Stimulated activated CD4-positive, alpha-beta T cell treated with anti-CD3 and anti-CD28 coated beads, Interleukin-2, amount 100 ng/mL, for 48 hours (primary cell): ENCODE measurements at places on chromosomes 1 and 21.

GRCh38 chr1:87370544-87370943 is 41.9 kb downstream of the LMO4 start:
- DNase-seq, result no peak

DNA sequence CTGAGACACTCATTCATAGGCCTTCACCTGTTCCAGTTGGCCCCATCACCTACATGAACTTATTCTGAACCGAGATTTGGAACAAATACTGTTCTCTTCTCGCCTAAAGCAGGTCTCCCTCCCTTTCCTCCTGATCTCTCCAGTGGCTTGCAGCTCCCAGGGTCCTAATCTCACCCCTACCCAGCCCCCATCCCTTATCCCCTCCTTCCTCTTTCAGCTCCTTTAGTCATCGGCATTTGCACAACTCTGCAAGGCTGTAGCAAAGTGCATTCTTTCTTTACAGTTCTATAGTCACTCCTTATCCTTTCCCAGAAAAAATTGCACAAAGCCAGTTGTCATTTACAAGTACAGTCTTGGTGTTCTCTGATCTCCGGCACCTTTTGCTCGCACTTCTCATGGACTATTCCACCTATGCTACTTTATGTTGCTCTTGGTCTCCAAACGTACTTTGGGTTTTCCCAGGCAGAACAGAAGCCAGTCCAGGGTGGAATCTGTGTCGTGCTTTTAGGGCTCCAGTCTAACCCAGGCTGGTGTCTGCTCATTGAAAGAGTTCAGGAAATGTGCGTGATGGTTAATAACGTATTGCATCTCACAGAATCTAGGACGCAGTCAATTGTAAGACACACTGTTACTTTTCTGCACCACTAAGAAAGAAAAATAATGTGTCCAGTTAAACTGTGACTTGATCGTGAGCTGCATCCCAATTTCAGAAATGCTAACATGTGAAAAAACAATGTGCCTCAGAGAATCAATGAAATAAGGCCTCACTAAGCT is 965 bp downstream of the ABCA4 start:
- DNase-seq, result no peak

- DNase-seq, result peak; percentile 6
These were observed 34.9 kb downstream of the CENPF start for GRCh38 chr1:214637722-214638458.

GRCh38 chr1:87688136-87688535 is 359.5 kb downstream of the LMO4 start:
- DNase-seq, result no peak

DNA sequence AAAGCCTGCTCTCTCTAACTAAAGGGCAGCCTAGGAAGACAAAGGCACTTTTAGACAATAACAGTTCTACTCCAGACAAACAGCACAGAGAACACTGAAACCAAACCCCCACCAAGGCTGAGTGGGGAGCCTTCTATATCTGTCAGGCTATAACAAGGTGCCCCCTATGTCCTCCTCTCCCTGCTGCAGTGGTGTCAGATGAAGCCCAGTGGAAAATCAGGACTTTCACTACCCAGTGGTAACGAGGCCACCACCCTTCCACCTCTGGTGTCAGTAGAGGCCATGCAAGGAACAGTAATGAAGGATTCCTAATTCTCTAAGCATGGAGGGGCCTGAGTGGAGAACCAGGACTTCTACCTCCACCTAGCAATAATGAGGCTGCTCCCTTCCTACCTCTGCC is 83.7 kb downstream of the ZSWIM5 start:
- DNase-seq, result no peak

DNA sequence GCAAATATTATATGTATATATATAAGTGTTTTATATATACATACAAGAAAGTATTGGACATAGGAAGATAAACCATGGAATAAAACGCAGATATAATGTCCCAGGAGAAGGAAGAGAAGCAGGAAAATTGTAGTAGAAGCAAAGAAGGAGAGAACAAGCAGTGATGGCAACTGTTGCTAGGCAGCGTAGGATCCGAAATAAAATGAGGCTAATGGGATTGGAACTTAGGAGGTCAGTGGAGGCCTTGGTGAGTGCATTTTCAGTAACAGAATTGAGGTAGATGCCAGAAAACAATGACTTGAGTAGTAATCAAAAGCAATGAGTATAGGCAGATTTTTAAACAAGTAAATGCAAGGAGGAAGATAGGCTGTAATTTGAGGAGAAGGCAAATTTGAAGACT is 265.8 kb downstream of the LRRC7 start:
- DNase-seq, result no peak

DNA sequence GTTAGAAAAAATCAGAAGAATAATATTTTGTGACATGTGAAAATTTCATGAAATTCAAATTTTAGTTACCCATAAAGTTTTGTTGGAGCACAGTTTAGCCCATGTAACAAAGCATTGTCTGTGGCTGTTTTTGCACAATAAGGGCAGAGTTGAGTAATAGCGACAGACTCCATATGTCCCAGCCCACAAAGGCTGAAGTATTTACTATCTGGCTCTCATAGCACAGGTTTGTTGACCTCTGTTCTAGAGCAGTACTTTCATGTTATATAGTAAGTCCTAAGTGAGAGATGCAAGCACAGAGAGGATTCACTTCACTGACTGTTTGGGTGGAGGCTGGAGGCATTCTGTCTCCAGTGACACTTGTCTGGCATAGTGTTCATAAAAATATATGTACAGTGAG is 6.8 kb downstream of the LAMC1 start:
- DNase-seq, result no peak

DNA sequence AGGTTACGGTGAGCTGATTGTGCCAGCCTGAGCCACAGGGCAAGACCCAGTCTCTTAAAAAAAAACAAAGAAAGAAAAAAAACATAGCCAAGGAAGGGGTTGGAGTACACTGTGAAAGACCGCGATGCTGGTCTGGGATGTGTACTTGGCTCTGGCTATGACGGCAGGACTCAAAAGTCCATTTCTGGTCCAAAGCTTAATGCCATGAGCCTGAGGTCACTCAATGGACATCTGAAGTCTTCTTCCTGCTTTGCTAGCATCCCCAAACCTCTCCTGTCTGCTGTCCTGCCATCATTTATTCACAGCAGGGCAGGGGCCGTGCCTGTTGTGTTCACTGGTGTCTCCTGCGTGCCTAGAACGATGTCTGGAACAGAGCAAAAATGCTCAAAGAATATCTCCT is 1.5 kb upstream of the ARHGEF10L start:
- no peak for DNase-seq

GRCh38 chr1:230919207-230919606 is 50.9 kb upstream of the C1orf198 start:
- no peak for DNase-seq

GRCh38 chr1:9494936-9495758 is 44.1 kb upstream of the SLC25A33 start:
- DNase-seq, result peak; percentile 66

GRCh38 chr1:228184152-228184551 is 18.5 kb downstream of the IBA57 start:
- DNase-seq, result no peak

- no peak for DNase-seq
These were observed 1620.1 kb downstream of the BRINP3 start for GRCh38 chr1:188857526-188858087.

- DNase-seq, result peak; percentile 63
These were observed 156.9 kb upstream of the GJB5 start for GRCh38 chr1:34597877-34598514.

DNA sequence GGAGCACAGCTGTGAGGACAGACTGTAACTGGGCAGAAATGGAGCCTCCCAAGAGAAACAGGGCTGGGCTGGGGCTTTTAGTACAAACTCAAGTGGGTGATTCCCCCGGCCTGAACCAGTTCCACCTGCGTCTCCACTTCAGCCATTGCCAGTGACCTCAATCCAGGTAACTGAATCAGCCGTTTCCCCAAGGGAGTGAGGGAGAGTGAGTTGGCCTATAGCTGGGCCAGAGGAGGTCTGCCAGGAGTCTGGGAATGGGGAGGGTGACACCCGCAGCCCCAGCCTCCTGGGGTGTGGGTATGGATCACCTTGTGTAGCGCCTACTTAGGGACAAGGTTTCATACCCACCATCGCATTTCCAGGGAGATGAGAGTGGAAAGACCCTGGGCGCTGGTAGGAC is 8.5 kb downstream of the SLC26A9 start:
- no peak for DNase-seq

DNA sequence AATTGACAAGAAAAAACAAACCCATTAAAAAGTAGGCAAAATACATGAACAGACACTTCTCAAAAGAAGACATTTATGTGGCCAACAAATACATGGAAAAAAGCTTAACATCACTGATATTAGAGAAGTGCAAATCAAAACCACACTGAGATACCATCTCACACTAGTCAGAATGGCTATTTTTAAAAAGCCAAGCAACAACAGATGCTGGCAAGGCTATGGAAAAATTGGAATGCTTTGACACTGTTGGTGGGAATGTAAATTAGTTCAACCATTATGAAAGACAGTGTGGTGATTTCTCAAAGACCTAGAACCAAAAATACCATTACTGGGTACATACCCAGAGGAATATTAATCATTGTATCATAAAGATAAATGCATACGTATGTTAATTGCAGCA is 641.1 kb upstream of the B3GALT2 start:
- no peak for DNase-seq

GRCh38 chr1:89350298-89350697 is 13.6 kb upstream of the GBP6 start:
- no peak for DNase-seq

GRCh38 chr1:77468257-77468948 is 186.6 kb downstream of the AK5 start:
- no peak for DNase-seq

GRCh38 chr1:34631126-34631525 is 123.7 kb upstream of the GJB5 start:
- DNase-seq, result no peak

- DNase-seq, result no peak
These were observed 70.8 kb upstream of the MPC2 start for GRCh38 chr1:168007691-168008090.

GRCh38 chr1:93207211-93207610 is 26.7 kb downstream of the CCDC18 start:
- DNase-seq, result no peak

GRCh38 chr1:70779571-70779970 is 268.0 kb downstream of the PTGER3 start:
- DNase-seq, result no peak

GRCh38 chr1:67100833-67101232 is 33.9 kb downstream of the C1orf141 start:
- no peak for DNase-seq

- no peak for DNase-seq
These were observed 99.7 kb downstream of the GLIS1 start for GRCh38 chr1:53639251-53639763.

DNA sequence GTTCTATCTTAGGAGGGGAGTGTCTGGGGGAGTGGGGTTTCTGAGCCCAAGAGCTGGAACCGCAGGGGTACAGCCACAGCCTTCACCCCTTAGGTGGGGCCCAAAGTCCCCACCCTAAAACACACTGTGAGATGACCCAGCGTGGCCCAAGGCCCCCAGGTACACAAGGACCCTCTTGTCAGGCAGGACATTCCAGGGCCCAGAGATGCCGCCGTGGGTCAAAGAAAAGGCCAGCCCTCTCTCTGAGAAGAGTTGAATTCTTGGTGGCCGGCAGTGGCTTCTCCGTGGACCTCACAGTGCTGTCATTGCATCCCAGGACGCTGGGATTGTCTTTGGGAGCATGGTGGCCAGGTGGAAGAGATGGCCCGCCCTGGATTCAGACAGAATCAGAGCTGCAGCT is 176.3 kb upstream of the C1orf174 start:
- DNase-seq, result no peak

- no peak for DNase-seq
These were observed 318.9 kb downstream of the FAM72C start for GRCh38 chr1:143652744-143653428.

DNA sequence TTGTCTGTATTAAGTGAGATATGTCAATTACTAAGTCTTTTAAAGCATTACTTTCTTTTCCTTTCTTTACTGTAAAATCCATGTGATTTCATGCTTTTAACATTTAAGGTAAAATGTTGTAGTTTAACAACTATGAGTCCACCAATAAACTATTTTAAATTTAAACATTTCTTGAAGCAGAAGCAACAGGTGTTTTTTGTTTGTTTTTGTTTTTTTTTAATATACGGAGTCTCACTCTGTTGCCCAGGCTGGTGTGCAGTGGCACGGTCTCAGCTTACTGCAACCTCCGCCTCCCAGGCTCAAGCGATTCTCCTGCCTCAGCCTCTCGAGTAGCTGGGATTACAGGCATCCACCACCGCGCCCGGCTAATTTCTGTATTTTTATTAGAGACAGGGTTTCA is 15.6 kb downstream of the AIDA start:
- DNase-seq, result no peak

DNA sequence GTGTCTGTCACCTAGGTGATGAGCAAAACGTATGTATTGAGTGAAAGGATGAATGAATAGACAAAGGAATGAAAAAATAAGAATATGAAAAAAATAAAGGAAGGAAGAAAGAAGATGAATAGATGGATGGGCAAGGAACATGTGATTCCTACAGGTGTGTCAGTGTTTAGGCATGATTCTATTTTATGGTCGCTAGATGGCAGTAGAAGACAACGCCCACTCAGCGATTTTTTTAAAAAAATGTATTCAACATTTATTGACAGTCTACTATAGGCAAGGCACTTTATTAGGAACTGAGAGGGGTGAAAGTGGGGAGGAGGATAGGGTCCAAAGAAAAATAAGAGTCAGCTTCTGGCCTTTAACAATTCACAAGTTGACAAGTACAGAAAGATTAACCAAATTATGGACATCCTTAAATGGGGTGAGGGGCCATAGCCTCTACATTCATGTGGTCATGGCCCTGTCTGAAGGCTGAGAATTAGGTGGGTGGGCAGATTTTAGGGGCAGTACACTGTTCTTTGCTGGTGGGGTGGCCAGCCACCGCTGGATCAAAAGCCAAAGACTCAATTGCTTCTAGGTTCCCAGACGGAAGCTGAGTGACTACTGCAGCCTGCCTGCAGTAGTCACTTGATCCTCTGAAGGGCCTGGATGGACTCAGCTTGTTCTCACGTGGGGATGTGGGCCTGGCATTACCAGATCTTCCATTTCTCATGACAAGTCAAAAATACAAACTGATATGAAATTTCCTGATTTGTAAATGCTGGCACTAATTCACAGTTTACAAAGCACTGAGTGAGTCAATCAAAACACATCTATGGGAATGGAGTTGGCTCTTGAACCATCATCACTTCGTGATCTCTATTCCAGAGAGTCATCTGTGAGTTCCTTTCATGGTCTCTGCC is 83.9 kb downstream of the FASLG start:
- no peak for DNase-seq

GRCh38 chr21:14382486-14382834 is 486 bp downstream of the HSPA13 start:
- DNase-seq, result peak; percentile 12

DNA sequence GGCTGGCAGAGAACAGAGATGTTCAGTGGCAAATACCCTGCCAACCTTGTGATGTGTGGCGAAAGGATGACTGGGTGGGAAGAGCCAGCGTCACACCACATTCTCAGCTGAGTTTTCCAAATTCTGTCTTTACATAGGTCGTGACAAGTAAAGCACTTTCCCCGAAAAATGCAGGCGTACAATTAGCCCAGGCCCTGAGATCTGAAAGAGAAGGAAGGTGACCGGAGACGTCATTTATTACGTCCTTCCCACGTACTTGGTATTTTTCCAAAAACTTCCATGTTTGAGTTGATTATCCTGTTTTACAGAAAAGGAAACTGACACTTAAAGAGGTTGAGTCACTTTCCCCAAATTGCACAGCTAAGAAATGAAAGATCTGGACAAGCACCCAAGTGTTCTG is 413.3 kb downstream of the PRDM2 start:
- no peak for DNase-seq

GRCh38 chr1:242692988-242693387 is 168.5 kb upstream of the PLD5 start:
- no peak for DNase-seq
